ENCODE measurements at places on chromosomes 4 and X.

- DNase-seq: no peak
These were observed 7.8 kb downstream of the RBM47 start for GRCh38 chr4:40621592-40622512.

DNA sequence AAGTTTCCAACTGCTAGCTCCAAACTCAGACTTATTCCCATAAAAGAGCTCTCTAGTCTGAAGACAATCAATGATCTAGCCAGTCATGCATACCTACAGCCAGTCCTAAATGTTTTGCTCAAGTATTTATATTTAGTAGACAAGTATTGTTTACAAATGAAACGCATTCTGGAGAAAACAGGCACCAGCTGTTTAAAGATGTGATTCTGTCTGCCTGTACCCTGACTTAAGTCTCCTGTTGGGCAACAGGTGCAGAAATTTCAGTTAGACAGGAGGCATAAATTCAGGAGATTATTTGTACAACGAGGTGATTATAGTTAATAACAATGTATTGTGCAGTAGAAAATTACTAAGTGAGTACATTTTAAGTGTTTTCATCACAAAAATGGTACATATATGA is 28.9 kb downstream of the LNX1 start:
- no peak for DNase-seq

GRCh38 chr4:28926156-28926555 is 1794.0 kb upstream of the PCDH7 start:
- no peak for DNase-seq

- DNase-seq: no peak
These were observed 1.1 kb upstream of the PPP3CA start for GRCh38 chr4:101348367-101348827.

DNA sequence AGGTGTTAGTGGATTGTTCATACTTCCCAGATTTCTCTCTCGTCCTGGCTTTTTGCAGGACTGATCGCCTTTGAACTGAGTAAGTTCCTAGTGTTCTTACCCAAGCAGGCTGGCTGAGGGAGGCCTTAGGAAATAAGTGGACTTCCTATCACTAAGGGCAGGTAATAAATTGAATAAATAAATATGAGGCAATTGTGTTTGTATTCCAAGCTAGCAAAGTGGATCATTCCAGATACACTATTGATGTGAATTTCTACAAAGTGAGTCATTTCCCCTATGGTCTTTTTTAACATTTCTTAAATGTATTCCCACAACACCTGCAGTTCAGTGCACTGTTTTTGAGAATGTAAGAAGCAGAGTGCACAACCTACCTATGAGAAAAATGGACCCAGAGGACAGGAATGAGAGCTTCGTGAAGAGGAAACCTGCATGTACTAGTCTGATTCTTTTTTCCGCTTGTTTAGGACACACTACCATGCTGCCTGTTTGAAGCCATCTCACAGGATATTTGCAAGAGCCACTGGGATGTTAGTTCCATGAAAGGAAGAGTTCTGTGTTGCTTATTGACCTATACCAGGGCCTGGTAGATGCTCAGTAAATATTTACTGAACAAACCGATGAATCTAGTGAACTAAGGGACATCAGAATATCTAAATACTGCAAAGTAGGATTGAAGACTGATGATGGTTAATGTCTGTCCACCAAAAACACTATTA is 29.0 kb upstream of the SMAD1 start:
- DNase-seq: no peak

DNA sequence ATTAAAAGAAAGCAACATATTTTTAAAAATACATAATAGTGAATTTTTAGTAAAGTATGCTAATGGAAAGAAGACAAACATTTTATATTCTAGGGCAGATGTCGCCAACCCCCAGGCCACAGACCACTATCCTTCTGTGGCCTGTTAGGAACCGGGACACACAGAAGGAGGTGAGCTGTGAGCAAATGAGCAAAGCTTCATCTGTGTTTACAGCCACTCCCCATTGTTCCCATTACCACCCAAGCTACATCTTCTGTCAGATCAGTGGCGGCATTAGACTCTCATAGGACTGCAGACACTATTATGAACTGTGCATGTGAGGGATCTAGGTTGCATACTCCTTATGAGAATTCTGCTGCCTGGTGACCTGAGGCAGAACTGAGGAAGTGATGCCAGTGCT is 37.0 kb upstream of the FAT4 start:
- no peak for DNase-seq

DNA sequence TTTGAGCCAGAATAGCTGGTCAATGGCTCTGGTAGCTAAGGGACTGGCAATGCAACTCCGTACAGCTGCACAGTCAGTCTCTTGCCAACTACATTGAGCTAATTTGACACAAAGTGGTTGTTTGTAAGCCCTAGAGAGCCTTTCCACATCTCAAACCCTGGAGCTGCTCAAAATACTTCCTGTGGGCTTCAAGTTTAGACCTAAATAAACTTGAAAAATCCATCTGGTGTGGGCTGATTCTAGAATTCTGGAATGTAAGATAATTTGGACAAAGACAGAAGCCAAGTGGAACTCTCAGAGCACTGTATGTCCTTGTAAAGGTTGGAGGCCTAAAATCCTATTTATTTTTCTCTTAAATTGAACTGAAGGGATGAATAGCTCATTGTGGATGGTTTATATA is 380.8 kb downstream of the SPRY1 start:
- DNase-seq: no peak

- no peak for DNase-seq
These were observed 3.4 kb downstream of the SPATA4 start for GRCh38 chr4:176191974-176192373.

DNA sequence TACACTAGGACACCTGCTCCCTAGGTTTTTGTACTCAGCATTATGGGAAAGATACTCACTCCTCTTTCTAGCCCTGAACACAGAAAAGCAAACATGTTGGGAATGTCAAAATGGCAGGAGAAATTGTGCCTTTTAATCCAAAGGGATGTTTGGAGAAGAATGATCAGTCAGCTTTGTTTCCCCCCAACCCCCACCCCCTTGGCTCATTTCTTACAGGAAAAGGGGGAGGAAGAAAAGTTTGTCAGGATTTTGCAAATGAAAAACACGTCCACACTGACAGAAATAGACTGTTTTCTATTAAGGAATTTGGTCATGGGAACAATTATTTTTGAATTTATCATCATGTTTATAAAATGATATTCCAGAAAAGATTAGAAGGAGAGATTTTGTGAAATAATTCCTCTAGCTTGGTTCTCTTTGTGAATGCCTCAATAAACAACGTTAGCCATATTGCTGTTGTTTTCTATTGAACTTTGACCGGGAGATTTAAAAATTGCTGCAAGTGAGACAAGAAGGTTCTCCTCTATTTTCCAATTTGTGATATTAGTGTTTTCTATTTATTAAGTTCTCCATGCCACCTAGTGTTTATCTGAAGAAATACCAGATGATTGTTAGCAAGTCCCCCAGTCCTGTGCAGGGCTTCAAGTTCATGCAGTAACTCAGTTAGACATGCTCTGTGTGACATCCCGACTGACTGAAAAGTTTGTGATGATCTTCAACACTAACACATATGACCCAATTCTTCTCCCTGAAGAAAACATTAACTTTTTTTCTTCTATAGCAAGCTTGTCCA is 31.3 kb upstream of the TFDP3 start:
- no peak for DNase-seq

GRCh38 chr4:8427761-8428287 is 12.7 kb downstream of the ACOX3 start:
- DNase-seq: no peak

GRCh38 chr4:8674311-8674885 is 81.8 kb downstream of the CPZ start:
- no peak for DNase-seq

DNA sequence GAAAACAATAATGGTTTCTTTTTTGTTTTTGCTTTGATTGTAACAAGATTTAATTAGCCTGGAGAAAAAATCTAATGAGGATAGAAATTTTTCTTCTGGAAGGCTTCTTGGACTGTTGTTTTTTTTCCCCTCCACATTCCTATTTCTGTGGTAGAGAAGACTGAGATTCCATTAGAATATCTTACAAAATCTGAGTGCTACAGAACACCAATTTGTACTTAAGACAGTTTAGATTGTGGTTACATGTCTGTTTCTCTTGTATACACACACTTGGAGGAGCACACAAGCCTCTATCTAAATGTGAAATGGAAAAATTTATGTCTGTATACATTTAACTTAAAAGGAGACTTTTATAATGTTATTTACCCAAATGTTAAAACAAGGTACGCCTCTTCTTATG is 176.9 kb upstream of the ARSJ start:
- DNase-seq: no peak

- DNase-seq: no peak
These were observed 28.3 kb downstream of the MMRN1 start for GRCh38 chr4:89922848-89923416.

DNA sequence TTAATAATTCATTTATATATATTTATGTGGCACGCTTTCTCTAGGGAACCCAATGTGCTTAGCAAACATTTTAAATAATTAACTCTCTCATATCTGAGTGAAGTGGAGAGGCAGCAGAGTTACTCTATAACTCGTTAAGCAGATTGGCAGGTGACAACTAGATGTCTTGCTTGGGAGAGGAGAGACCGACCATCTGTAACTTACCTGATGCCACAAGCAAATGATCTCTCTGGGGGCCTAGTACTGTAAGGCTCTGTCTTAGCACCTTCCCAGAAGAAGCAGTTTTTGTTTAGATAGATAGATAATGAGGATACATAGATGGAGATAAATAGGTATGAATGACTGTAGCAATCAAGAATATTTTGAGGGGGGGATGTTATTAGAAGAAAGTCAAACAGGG is 11.9 kb upstream of the SEL1L3 start:
- no peak for DNase-seq

GRCh38 chr4:141046255-141046654 is 87.0 kb downstream of the RNF150 start:
- no peak for DNase-seq

GRCh38 chr4:21827575-21827974 is 121.0 kb downstream of the KCNIP4 start:
- no peak for DNase-seq

GRCh38 chr4:186586205-186586604 is 30.8 kb upstream of the MTNR1A start:
- DNase-seq: no peak

- no peak for DNase-seq
These were observed 1034.9 kb upstream of the GRID2 start for GRCh38 chr4:91268913-91269312.

GRCh38 chr4:114028071-114028470 is 48.6 kb upstream of the ARSJ start:
- DNase-seq: no peak

DNA sequence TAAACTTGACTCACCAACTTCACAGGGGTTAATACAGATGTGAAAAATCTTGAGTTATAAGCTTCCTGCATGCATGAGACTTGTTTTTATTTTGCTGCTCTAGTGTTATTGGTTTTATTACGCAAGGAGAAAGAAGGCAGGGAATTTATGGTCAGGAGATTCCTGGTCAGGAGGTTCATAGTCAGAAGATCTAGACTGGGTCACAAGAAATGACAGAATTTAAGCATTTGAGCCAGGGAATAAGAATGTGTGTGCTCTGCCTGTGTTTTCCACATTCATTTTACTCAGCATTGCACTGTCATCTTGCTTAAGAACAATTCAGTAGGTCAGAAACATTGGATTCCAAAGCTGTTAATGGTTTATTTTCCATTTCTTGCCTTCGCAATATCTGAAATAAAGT is 2522.1 kb downstream of the ARAP2 start:
- DNase-seq: no peak

GRCh38 chrX:47748576-47748975 is 88.1 kb upstream of the ZNF81 start:
- no peak for DNase-seq

GRCh38 chr4:128177498-128177897 is 110.1 kb downstream of the PGRMC2 start:
- DNase-seq: no peak

DNA sequence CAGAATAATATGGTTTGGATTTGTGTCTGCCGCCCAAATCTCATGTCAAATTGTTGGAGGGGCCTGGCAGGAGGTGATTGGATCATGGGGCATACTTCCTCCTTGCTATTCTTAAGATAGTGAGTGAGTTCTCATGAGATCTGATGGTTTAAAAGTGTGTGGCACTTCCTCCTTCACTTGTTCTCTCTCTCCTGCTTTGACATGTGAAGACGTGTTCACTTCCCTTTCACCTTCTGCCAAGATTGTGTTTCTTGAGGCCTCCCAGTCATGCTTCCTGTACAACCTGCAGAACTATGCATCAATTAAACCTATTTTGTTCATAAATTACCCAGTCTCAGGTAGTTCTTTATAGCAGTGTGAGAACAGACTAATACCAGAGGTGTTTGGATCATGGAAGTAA is 325.7 kb upstream of the GIMD1 start:
- no peak for DNase-seq

- no peak for DNase-seq
These were observed 8.6 kb upstream of the HS6ST2 start for GRCh38 chrX:132967049-132967448.

DNA sequence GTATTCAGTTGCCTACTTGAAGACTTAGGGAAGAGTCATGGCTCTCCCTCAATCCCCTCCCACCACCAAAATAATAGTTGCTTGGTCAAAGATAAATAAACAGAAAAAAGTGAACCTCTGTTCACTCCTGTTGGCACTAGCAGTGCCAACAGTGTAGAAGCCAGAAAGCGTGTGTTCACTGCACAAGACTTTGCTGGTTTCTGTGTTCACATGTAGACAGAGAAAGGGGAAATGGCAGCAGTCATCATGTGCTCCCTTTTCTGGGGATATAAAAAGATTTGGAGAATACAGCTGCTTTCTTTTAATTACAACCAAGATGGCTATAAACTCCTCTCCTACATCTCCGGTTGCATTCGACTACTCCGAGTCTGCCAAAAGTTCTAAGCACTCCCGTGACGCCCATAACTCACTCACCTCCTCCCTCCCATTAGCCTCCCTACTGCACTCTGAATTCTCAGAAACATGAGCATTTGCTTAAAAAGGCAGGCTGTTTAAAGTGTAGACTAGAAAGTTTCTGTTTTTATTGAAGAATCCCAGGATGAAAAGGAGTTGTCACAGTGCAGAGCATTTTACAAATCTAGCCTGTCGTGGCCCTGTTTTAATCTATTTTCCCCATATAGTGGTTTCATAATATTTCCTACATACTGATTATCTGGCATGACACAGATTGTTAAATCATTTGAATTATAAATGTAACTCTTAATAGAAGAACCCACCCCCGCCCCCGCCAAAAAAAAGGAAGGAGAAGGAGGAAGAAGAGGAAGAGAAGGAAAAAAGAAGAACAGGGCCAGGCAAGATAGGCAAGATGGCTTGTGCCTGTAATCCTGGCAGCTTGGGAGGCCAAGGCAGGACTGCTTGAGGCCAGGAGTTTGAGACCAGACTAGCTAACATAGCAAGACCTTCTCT is 16.7 kb downstream of the LGI2 start:
- DNase-seq: no peak

DNA sequence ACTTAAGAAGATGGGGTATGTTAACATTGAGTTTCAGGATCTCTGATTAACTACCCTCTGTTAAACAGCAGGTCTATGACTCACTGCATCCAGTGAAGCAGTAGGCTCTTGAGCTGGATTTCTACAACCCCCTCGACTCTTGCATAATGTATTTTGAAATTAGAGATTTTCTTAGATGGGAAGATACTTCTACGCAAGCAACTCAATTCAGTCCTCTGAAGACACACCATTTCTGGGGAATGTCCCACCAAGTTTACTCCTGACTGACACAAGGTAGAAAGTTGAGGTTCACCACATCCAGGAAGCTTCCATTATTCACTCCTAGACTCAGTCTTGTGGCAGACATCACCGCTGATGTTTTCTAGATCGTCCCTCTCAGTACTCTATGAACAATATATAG is 12.9 kb downstream of the PALLD start:
- no peak for DNase-seq
